Heart right ventricle (tissue), 16 donors: ENCODE measurements at places on chromosomes 13 and 19.

DNA sequence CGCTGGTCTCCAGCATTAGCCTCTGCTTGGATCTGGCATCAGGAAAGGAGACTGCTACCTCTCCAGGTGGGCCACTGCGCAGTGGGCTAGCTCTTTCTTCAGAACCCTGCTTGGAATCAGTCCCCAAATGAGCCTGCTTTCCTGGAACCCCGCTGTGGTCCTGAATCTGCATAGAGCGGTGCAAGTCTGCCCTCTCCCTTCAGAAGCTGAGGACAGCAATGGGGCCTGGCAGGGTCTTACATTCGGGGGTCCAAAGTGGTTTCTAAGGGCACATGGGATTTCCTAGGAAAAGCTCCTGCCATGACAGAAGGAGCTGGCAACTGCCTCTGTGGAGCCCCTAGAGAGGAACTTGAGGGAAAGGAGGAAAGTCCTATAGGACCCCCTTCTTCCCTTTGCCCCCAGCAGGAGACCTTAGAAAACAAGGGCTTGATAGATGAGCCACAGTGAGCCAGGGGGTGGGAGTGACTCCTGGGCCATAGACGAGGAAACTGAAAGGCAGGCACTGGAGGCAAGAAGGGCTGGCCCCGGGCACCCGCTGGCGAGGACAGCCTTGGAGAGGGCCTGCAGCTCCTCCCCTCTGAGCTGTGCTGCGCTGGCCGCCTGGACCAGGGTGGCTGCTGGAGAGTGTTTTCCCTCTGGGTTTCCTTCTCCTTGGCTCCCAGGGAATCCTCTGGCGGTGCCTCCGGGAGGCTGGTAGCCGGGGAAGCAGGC is 1.4 kb upstream of the VSTM2B start:
- H3K4me3 ChIP-seq, result no peak overlapping the region
- DNase-seq, result no peak
- H3K27ac ChIP-seq, result no peak overlapping the region
- H3K27me3 ChIP-seq, result peaks cover 85% of the 10 kb centered on the region

GRCh38 chr13:23729531-23729930 is 159.3 kb downstream of the TNFRSF19 start:
- no peaks in the 10 kb centered on the region for H3K4me1 ChIP-seq
- H3K27ac ChIP-seq, result no peak overlapping the region
- H3K4me3 ChIP-seq, result no peak overlapping the region
- H3K27me3 ChIP-seq, result no peaks in the 10 kb centered on the region
- H3K36me3 ChIP-seq, result no peaks in the 10 kb centered on the region
- DNase-seq, result no peak

- H3K4me1 ChIP-seq, result no peaks in the 10 kb centered on the region
- H3K27me3 ChIP-seq, result no peaks in the 10 kb centered on the region
- no peak for DNase-seq
- no peaks in the 10 kb centered on the region for H3K36me3 ChIP-seq
- H3K4me3 ChIP-seq, result no peak overlapping the region
These were observed 6.7 kb upstream of the GNA15 start for GRCh38 chr19:3129112-3129511.

GRCh38 chr19:46472592-46472991 is 1.2 kb upstream of the PNMA8A start:
- H3K4me3 ChIP-seq, result no peak overlapping the region
- no peak overlapping the region for H3K27ac ChIP-seq
- H3K27me3 ChIP-seq, result peaks cover 21% of the 10 kb centered on the region
- DNase-seq, result no peak

DNA sequence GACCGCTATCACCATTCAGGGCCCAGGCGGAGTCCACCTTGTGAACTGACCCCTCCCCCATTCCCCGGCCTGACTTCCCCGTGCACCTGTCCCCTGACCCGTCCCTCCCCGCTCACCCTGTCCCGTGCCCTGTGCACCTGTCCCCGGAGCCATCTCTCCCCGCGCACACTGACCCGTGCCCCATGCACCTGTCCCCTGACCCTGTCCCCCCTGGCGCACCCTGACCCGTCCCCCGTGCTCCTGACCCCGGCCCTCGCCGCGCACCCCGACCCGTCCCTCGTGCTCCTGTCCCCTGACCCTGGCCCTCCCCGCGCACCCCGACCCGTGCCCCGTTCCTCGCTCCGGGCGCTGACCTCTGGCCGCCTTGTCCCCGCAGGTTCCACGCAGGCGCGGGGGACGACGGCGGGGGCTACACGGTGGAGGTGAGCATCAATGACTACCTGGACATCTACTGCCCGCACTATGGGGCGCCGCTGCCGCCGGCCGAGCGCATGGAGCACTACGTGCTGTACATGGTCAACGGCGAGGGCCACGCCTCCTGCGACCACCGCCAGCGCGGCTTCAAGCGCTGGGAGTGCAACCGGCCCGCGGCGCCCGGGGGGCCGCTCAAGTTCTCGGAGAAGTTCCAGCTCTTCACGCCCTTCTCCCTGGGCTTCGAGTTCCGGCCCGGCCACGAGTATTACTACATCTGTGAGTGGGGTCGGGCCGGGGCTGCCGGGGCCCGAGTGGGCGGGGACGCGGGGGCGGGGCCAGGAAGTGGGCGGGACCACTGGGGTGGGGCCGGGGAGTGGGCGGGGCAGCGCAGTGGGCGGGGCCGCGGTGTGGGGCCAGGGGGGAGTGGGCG is 9.7 kb downstream of the EFNA2 start:
- H3K27me3 ChIP-seq, result peaks cover 53% of the 10 kb centered on the region
- H3K27ac ChIP-seq, result no peak overlapping the region
- H3K4me3 ChIP-seq, result no peak overlapping the region

DNA sequence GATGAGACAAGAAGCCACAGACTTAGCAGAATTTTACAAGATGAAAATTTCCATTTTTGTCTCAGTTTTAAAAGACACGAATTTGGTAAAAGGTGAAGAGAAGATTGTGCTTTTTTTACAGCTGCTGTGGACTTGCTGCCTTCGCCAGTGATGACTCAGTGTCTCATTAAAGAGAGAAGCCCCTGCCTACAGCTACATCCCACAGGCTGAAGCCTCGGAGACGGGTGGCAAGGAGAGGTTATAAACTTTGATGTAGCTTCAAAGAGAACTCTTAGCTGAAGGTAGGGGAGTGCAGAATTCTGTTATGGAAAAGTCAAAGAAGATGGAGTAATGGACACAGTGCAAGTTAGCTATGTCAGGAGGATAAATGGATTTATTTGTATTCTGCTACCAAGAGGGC is 683.4 kb upstream of the ARGLU1 start:
- no peak overlapping the region for H3K27ac ChIP-seq
- DNase-seq, result no peak
- no peaks in the 10 kb centered on the region for H3K27me3 ChIP-seq
- H3K36me3 ChIP-seq, result no peaks in the 10 kb centered on the region
- H3K4me1 ChIP-seq, result no peaks in the 10 kb centered on the region
- H3K4me3 ChIP-seq, result no peak overlapping the region

DNA sequence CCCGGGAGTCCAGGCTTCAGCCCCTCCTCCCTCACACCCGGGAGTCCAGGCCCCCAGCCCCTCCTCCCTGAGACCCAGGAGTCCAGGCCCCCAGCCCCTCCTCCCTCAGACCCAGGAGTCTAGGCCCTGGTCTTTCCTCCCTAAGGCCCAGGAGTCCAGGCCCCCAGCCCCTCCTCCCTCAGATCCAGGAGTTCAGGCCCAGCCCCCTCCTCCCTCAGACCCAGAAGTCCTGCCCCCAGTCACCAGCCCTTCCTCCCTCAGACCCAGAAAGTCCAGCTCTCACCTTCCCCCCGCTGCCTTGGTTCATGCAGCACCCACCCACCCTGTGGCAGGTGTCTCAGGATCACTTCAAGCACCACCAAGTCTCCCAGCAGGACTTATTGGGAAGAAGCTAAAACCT is 14.1 kb downstream of the CYTH2 start:
- DNase-seq, result no peak
- peaks cover 27% of the 10 kb centered on the region for H3K4me1 ChIP-seq
- no peaks in the 10 kb centered on the region for H3K36me3 ChIP-seq
- H3K27me3 ChIP-seq, result no peaks in the 10 kb centered on the region

GRCh38 chr19:581399-582111 is 8.1 kb upstream of the HCN2 start:
- DNase-seq, result no peak
- peaks cover 61% of the 10 kb centered on the region for H3K36me3 ChIP-seq
- H3K4me1 ChIP-seq, result peaks cover 65% of the 10 kb centered on the region

DNA sequence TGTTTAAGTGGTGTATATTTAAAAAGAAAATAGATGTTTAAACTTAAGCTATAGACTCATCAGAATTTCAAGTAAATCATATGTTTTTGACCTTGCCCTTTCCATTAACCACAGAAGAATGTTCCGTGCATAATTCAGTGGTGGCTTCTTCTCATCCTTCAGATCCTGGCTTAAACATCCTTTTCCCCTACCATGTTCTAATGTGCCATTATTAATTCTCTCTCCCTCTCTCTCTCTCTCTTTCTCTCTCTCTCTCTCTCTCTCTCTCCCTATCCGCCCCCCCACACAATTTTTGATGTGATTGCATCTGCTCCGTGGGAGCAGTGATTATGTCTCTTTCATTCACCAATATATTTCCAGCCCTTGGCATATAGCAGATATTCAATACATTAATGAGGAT is 116.4 kb downstream of the DCLK1 start:
- no peak overlapping the region for H3K4me3 ChIP-seq
- no peaks in the 10 kb centered on the region for H3K4me1 ChIP-seq
- no peak for DNase-seq

DNA sequence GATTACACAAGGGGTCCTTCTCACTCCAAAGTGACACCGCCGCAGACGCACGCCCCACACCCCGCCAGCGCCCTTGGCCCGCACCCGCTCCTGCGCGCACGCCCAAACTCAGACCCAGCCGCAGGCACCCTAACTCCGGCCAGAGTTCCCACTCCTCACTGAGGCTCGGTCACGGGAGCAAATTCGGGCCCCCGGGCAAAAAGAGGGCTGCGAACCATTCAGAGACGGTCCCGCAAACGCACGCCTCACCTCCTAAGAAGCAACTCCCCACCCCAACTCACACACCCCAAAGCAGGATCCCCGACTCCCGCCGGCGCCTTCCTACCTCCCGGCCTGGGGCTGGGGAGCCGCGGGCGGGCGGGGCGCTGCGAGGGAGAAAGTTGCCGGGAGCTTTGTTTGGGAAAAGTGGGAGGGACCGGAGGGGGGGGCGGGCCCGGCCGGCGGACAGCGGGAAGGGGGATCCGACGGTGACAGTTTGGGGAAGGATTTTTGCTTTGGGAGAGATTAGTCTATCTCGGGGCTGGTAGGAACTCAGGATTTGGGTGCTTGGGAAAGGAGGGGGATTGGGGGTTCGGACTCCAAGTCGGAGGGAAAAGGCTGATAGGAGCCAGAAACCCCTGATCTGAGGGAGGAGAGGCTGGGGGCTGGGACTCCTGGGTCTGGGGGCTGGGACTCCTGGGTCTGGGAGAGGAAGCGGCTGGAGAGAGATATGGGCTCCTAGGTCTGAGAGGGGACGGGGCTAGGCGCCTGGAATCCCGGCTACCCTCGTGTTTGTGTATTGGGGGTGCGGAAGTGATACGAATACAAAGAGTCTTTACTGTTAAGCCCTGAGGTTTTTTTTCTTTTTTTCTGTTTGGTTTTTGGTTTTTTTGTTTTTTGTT is at the start of gene TEAD2:
Gene TEAD2, minus strand, starts transcription at position 369 of the 881 bp plus-strand sequence. CDS start 2,341 bp downstream, outside the sequence.
- peaks cover 14% of the 10 kb centered on the region for H3K4me1 ChIP-seq
- DNase-seq, result peak; percentile 84

- H3K4me3 ChIP-seq, result peak overlapping the region; percentile 16
- no peak overlapping the region for H3K27ac ChIP-seq
- no peak for DNase-seq
These were observed 349.1 kb downstream of the LIG4 start for GRCh38 chr13:107866032-107866940.

- peaks cover 23% of the 10 kb centered on the region for H3K4me1 ChIP-seq
- no peak overlapping the region for H3K4me3 ChIP-seq
- H3K27ac ChIP-seq, result no peak overlapping the region
- no peaks in the 10 kb centered on the region for H3K27me3 ChIP-seq
These were observed 4.8 kb downstream of the MBD3 start for GRCh38 chr19:1587872-1588271.

DNA sequence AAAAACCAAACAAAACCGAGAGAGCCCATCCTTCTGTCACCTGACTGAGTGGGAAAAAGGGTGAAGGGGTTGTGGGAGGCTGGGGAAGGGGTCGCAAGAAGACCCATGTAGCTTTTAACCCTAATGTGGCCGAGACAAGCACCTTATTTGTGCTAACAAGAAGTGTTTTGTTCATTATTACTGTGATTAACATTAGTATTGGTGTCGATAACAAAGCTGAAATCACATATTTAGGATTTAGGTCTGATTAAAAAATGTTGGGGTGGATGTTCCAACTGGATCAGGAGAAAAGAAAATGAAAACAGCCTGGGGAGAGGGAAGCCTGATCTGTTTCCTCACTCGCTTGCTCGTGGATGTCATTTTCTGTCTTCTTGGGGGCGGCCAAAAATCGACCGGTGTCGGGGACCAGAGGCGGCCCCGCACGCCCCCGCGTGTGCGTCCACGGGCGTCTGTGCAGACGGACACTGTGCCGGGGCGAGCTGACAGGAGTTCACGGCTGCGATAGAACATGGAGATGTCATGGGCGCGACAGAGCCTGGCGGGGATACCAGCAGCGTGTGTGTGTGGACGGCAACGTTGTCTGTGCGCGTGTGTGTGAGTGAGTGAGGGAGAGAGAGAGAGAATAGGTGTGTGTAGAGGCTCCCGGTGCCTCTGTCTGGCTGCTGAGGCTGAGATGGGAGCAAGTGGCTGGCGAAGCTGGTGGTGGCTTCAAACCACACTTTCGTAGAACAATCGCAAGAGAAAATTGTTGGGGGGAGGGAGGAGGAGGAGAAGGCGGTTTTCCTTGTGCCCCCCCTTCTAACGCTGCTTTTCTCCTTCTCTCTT is 29.1 kb downstream of the NFIX start:
- peaks cover 32% of the 10 kb centered on the region for H3K36me3 ChIP-seq
- no peaks in the 10 kb centered on the region for H3K27me3 ChIP-seq

DNA sequence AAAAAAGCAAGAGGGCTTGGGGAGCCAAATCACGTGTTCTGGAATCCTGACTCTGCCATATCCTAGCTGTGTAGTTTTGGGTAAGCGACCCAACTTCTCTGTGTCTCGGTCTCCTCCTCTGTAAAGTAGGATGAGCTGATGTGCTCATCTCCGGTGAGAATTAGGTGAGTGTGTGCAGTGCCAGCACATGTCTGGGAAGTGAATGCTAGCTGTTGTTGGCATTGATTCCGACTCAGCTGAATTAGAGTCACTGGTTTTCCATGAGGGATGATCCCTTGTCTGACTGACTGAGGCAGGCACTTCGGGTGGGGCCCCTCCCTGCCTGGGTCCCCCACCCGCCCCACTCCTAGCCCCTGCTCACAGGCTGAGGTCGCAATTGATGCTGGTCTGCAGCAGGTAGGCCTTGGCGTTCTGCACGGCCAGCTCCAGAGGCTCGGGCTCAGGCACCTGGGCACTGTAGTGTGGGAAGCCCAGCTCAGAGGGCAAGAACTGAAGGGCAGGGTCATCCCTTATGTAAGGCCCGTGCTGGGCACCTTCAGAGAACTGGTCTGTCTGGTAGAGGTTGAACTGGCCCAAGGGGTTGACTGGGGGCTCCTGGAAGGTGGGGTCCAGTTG is 835 bp downstream of the RSPH6A start:
- no peak overlapping the region for H3K27ac ChIP-seq
- no peaks in the 10 kb centered on the region for H3K27me3 ChIP-seq
- no peak overlapping the region for H3K4me3 ChIP-seq
- H3K36me3 ChIP-seq, result no peaks in the 10 kb centered on the region
- no peak for DNase-seq
